HTR-8/SVneo (cell line): ENCODE measurements at places on chromosomes 16 and 17.

- no peak for DNase-seq
Observed at GRCh38 chr17:63265526-63265925, 180.6 kb downstream of the CYB561 start.

DNA sequence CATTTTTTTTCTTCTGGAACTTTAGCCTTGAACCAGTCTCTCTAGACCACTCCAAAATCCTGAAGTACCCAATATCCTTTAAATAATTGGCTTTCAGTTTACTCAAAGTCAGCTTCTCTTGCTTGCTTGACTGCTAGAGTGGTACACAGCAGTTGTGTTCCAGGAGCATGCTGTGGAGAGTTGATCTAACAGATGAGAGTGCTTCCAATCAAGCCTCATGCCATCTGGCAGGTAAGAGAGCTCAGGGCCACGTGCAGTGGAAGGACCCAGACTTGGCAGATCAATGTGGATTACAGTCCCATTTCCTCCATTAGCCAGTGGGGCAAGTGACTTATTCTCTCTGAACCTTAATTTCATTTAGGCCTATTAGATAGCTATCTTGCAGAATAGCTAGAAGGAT, 15.7 kb downstream of the CNEP1R1 start:
- no peak for DNase-seq

DNA sequence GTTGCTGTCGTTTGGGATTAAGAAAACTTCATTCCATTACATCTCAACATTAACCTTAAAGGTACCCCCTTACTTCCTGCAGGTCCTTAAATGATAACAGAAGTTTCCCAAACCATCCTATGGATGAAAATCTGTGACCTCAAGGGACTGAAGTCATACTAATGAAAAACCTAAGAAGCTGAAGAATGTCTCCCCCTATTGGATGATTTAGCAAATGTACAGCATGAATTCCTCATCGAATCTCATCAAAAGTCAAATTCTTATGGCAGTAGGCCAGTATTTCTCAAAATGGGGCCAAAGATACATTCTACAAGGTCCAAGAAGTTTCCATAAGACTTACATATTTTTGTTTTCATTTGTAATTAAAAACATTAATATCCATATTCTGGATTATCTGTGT, 13.5 kb downstream of the SCO1 start:
- peak; percentile 15 for DNase-seq

- no peak for DNase-seq
Observed at GRCh38 chr16:72743011-72743761, 304.7 kb downstream of the ZFHX3 start.

DNA sequence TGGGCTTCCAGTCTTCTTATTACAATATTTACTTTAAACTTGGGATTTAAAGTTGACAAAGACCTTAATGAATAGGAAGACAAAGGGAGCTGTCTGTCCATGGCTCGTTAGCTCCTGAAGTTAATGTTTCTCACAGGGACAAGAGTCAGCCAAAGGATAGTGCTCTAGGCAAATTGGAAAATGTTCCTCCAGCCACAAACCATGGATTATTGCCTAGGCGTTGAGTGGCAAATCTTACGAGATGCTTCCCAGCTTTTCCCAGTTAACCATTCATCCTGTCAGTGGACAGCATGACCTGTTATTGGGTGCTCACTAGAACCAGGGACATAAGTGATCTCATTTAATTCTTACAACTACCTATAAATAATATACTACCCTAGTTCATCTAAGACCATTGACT, 3.6 kb downstream of the TEX2 start:
- DNase-seq = no peak

- peak; percentile 30 for DNase-seq
Observed at GRCh38 chr16:16042076-16042475, 92.7 kb downstream of the ABCC1 start.

- no peak for DNase-seq
Observed at GRCh38 chr16:80700558-80700957, 103.8 kb downstream of the CDYL2 start.

- no peak for DNase-seq
Observed at GRCh38 chr17:34265711-34266110, 4.3 kb upstream of the CCL7 start.

- DNase-seq = no peak
Observed at GRCh38 chr17:29572691-29573557, 4.4 kb downstream of the TP53I13 start.

- no peak for DNase-seq
Observed at GRCh38 chr17:51937264-51937663, 221.2 kb downstream of the CA10 start.

DNA sequence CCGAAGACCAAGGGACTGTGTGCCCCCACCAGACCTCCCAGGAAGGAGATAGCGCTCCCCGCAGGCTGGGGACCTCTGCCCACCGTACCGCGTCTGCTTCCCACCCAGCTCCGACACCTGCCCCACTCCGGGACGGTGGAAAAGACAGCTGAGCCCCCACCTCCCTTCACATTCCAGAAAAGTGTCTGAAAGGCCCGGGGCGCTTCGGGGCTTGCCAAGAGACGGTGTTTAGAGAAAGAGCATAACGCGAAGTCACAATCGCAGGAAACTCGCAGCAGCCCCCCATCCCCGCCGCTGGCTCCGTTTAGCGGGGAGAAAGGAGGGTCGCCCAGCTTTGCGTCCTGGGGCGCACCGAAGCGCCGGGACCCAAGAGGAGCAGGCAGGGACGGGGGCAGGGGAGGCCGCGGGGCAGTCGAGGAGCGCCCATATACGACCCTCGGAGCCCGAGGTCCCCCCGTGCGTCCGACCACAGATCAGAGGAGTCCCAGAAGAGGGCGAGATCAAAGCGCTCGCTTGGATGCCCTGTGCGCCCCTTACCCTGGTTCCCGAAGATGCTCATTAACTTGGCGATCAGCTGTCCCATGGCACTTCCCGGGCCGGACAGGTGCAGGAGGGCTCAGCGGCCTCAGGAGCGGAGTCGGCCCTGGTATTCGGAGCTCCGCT, 652 bp downstream of the ARL5C start:
- DNase-seq = no peak

- DNase-seq = no peak
Observed at GRCh38 chr17:27578718-27579085, 52.3 kb upstream of the LGALS9 start.

DNA sequence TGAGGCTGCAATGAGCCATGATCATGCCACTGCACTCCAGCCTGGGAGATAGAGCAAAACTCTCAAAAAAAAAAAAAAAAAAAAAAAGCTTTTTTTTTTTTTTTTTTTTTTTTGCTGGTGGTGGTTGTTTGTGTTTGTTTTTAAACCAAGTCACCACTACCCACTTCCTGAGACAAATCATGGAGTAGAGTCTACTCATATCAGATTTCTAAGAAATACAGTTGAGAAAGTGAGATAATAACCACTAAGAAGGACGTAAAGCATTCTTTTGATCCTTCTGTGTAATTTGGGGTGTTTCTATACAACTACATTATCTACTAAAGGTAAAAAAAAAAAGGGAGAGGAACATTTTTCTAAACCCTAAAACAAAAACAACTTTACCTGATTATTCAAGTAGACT, 38.0 kb downstream of the AXIN2 start:
- DNase-seq = no peak

- no peak for DNase-seq
Observed at GRCh38 chr17:37233036-37233435, 142.7 kb upstream of the C17orf78 start.

- no peak for DNase-seq
Observed at GRCh38 chr16:13322336-13322735, 420.9 kb downstream of the SHISA9 start.

DNA sequence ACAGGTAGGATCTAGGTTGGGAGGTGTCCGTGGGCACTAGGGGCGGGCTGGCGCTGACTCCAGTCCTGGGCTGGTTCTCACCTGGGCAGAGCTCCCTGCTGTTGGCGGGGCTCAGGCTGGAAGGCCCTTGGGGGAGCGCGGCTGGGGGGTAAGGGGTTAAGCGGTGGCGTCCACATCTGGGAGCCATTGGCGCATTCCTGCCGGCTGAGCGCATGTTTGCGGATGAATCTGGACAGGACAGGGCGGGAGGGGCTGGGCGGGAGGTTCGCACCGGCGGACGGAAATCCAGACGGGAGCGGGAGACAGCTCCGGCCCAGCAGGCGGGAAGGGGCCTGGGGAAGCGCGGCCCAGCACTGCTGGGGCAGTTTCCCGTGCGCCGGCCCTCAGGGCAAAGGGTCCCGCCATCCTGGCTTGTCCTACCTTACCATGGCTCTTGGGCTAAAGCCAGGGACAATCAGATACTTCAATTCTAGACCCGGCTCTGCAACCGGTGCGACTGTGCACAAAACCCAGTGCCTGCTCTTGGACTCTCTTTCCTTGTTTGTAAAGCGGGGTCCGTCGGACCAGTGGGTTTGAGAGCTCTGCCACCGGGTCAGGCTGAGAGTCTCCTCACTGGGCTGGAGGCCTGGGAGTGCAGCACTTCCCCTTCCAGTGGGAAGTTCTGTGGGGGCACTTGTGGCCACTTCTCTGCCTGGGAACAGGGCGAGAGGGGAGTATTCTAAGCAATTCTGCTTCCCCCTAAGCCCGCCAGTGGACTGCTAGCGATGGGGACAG, 7.8 kb downstream of the RARA start:
- DNase-seq = peak; percentile 83

GRCh38 chr17:64092113-64092512, 37.8 kb downstream of the ERN1 start:
- DNase-seq = no peak

- DNase-seq = no peak
Observed at GRCh38 chr17:44039829-44040635, 25.3 kb upstream of the TMEM101 start.

GRCh38 chr16:64428463-64429113, 693.3 kb downstream of the CDH11 start:
- no peak for DNase-seq

DNA sequence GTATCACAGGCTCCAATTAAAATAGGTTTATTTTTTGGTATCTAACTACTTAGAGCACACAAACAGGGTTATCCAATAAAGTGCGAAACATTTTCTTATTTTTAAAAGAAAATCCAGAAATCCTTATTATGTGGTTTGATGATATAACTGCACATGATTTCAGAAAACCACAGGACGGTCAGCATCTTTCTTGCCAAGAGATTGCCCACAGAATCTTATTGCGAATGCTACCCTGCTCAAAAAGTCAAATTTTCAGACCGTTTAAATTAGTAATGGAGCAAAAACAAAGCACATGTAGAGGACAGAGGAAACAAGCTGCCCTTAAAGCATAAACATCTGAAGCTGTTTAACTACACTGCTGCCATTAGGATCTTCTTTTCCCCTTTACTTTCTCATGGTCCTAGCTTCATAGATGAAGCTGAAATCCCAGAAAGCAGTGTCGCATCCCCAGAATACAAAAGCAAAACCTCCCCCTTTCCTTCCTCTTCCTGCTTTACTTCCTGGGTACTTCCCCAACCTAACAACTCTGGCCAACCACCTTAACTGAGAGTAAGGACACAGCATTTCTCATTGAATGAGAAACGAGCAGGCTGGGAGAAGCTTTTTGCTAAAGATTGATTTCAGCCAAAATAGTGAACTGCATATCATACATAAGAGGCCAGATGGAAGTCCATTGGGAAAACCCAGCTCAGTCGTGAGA, 43.7 kb downstream of the CMTM4 start:
- DNase-seq = no peak

- DNase-seq = peak; percentile 59
Observed at GRCh38 chr17:12256380-12256995, 235.8 kb downstream of the MAP2K4 start.

- DNase-seq = peak; percentile 79
Observed at GRCh38 chr17:48612854-48613691, 2.0 kb downstream of the HOXB8 start.

DNA sequence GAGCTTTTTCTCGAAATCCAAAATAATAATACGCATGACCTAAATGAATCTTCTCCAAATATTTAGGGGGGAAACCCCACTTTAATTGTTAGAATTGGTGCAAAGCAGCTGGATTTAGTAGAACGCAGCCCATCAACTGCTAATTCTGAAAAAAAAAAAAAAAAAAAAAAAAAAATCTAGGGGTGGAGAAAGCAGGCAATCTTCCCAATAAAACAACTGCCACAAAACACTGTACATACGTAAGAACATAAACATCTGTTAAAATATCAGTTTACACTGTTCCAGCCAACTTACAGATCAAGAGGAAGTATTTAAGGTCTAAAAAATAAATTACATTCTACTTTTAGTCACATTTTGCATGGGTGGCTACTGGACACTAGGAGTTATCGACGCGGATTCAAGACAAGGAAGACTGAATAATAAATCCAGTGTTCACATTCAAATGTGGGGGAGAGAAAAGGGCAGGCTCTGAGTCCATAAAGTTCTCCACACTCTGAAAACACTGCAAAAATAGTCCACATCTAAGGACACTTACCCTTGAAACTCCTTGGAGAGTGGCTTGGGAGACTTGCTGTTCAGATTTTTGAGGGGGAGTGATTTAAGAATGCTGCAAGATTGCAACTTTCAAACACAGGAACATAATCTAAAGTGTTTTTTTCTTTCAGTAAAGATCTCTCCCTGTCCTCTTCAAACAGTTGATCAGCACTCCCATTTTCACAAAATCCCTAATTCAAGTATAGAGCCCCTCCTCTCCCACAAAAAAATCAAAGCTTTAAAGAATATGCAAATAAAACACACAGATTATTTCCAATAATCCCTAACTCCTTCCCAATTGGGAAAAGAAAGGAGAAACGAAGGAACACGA, 1.3 kb downstream of the APPBP2 start:
- DNase-seq = no peak

- no peak for DNase-seq
Observed at GRCh38 chr16:84267380-84267779, 27.3 kb upstream of the WFDC1 start.

DNA sequence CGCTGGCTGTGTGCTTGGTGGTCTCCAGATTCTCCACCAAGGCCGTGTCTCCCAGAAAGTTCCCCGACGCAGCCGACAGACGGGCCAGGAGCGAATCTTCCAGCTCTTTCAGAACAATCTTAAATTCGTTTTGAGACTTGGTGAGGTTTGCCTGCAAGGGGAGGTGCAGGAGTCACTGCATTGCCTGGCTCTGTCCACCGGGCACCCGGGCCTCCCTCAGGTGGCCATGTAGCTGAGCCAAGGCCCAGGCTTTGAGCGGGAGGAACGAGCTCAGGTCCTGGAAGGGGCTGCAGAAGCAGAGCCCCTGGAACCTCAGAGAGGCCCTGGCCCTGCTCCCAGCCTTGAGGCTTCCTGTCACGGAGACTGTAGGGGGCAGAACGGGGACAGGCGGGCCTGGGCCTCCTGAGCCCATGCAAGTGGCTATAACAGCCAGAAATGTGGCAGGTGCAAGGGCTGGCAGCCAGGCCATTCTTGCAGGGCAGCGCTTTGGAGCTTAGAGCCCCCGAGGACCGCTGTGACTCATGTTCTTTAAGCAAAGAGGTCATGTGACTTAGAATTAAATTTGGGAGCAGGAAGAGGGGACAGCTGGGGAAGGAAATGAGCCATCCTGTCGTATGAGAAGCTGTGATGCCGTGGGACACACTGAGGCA, 72.4 kb downstream of the PGS1 start:
- DNase-seq = no peak

- peak; percentile 65 for DNase-seq
Observed at GRCh38 chr17:59451706-59452105, 113.7 kb upstream of the DHX40 start.

GRCh38 chr17:44967026-44967906, 837 bp downstream of the C1QL1 start:
- DNase-seq = no peak

- no peak for DNase-seq
Observed at GRCh38 chr16:77273-77806, 685 bp upstream of the MPG start.
